ENCODE measurements at places on chromosomes 5 and 9.

GRCh38 chr9:95027914-95028852 is 289.3 kb downstream of the FANCC start:
- DNase-seq: no peak

- no peak for DNase-seq
Observed at GRCh38 chr5:143682929-143683386, 129.0 kb upstream of the HMHB1 start.

GRCh38 chr5:164336906-164337305 is 831.5 kb downstream of the MAT2B start:
- no peak for DNase-seq

GRCh38 chr5:139601429-139601828 is 40.3 kb downstream of the UBE2D2 start:
- no peak for DNase-seq

DNA sequence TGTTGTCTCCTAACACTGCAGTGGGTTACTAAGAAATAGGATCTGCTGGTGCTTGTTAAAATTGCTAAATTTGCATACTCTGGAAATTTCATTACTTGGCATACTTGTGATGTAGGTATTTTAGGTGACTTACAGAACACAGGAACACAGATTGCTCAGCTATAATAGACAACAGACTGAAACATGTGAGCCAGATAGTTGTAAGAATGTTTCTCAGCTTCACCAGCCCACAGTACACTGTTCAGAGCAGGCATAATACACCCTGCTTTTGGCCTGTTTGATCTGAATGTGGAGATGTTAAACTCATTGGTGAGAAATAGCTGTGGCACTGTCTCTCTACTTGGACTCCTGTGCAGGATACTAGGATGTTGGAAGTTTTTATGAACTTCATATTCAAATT is 275.7 kb downstream of the CSNK1G3 start:
- no peak for DNase-seq
